ENCODE measurements at places on chromosomes 3 and 15.

GRCh38 chr3:164155400-164155799 is 922.9 kb downstream of the SI start:
- H3K4me3 ChIP-seq: no peak overlapping the region
- H3K36me3 ChIP-seq: no peaks in the 10 kb centered on the region
- H3K4me1 ChIP-seq: no peaks in the 10 kb centered on the region
- no peak overlapping the region for H3K27ac ChIP-seq
- H3K27me3 ChIP-seq: no peaks in the 10 kb centered on the region

DNA sequence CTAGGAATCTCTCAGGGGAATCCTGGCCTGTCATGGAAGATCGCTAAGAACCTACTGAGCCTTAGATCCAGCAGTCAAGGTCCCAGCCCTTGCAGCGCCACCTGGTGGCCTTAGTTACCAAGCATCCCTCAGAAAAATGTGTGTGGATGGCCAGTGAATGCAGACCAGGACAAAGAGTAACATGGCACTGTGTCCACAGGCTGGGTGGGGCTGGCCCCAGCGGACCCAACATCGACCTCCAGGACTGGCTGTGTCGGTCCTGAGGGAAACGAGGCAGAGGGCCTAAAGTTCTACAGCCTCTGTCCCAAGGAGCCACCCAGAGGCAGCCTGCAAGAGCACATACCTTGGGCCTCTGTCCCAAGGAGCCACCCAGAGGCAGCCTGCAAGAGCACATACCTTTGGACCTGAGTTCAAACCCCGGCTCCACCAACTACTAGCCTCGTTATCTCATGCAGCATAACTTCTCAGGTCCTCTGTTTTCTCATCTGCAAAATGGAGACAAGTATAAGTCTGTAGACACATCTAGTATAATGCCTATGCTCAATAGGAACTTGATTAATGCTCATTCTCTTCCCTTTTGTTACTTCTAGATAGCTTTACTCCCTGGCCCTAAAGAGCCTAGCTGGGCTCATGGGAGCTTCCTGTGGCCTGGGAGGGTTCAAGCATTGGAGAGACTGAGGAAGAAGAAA is 57.5 kb upstream of the HERC1 start:
- no peaks in the 10 kb centered on the region for H3K27me3 ChIP-seq
- no peaks in the 10 kb centered on the region for H3K36me3 ChIP-seq
- H3K4me3 ChIP-seq: no peak overlapping the region
- H3K4me1 ChIP-seq: peaks cover 3% of the 10 kb centered on the region

DNA sequence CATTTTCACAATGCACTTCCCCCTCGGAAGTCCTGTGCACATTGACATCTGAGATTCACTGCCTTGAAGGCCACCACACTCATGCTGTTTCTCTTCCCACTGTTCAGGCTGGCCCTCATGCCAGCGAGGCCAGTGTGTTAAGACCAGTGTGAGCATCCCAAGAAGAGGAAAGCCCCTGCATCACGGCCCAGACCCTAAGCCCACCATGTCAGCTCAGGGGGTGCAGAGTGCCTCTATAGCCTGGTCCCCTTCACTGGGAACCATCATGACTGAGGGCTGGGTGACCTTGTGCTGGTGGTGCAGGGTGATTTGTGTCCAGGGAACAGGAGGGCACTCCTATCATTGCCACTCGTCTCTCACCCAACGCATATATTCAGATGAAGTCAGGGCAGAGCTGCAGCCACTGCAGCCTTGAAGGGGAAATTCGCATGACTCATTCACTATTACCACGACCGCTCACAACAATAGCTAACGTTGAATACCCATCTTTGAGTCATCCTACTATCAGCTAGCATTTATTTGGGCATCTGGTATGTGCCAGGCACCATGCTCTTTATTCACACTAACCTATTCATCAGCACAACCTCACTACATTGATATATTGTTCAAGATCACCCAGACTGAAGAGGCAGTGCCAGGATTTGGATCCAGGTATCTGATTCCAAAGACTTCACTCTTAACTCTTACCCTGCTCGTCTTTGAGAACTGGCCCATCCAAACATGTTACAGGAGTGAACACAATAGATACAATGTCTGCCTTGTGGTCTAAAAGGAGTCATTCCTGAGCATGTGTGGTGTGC is 58.8 kb upstream of the SLC6A11 start:
- no peaks in the 10 kb centered on the region for H3K36me3 ChIP-seq
- H3K27ac ChIP-seq: no peak overlapping the region

GRCh38 chr3:188742755-188743550 is 428.8 kb upstream of the TPRG1 start:
- no peak overlapping the region for H3K4me3 ChIP-seq
- no peaks in the 10 kb centered on the region for H3K27me3 ChIP-seq
- no peaks in the 10 kb centered on the region for H3K4me1 ChIP-seq
- DNase-seq: no peak
- H3K36me3 ChIP-seq: no peaks in the 10 kb centered on the region

DNA sequence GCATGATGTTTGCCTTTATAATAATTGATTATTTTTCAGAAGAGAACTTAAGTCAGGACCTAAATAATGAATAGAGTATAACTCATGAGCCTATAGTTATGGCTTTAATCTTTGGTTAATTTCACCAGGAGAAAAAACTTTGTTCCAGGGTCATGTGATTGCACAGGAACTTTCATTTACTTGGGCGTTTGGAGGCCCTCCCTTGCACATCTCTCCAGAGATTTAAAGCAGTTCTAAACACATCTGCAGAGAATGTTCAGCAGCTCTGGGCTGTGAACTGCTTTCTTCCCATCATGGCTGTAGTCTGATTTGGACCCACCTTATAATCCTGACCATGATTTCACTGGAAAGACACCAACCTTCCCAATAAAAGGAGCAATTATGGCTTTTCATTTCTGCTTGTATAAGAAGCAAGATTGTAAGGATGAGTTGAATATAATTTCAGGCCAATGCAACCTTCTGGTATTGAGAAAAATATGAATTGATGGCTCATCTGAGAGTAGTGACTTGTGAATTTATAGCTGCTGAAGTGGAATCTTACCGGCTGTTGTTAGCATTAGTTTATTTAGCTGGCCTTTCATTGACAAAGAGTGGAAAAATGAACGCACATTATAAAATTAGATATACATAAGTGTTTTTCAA is 80.9 kb upstream of the PRTG start:
- DNase-seq: peak; percentile 33
- H3K4me1 ChIP-seq: peaks cover 12% of the 10 kb centered on the region
- H3K27ac ChIP-seq: no peak overlapping the region
- no peak overlapping the region for H3K4me3 ChIP-seq
- peaks cover 4% of the 10 kb centered on the region for H3K36me3 ChIP-seq
- H3K27me3 ChIP-seq: no peaks in the 10 kb centered on the region
